SHP77 treated with DMSO at 0.1 percent for 48 hours (cell line): ENCODE measurements at places on chromosomes 1 and 21.

DNA sequence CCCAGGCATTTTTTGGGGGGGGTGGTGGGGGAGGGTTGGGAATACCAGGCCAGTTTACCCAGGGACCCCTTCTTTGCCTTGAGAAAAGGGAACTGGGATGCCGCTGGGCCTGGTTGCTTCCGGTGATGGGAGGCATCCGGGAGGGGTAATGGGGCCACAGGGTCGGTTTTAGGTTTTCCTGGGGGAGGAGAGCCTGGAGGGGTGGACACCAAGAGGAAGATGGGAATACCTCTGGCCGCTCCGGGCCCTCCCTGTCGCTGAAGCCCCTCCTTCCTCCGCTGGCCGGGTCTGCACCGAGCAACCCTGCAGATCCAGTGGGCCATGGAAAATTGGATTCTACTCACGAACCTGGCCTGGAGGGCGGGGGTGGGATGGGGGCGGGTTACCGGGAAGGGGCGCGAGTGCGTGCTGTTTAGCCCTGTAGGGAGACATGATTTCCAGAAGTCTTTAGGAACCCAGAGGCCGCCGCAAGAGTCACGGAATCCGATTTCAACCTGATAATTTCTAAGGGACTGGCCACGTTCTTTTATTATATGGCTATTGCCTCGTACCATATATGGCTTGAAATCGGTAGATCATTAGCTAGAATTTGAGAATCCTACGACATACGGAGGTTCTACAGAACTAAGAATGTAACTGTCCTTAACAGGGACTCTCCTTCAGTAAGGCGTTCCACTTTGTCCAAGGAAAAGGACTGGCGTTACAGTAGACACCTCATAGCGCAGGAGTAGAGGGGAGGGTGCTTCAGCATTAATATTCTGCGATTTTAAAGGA is 749 bp downstream of the AKIRIN1 start:
- no peak for DNase-seq

- DNase-seq, result no peak
These were observed 99.7 kb downstream of the PHTF1 start for GRCh38 chr1:113659556-113659955.

GRCh38 chr1:230011333-230012092 is 55.5 kb upstream of the GALNT2 start:
- no peak for DNase-seq

GRCh38 chr1:194723067-194723466 is 1536.7 kb upstream of the B3GALT2 start:
- DNase-seq, result no peak

DNA sequence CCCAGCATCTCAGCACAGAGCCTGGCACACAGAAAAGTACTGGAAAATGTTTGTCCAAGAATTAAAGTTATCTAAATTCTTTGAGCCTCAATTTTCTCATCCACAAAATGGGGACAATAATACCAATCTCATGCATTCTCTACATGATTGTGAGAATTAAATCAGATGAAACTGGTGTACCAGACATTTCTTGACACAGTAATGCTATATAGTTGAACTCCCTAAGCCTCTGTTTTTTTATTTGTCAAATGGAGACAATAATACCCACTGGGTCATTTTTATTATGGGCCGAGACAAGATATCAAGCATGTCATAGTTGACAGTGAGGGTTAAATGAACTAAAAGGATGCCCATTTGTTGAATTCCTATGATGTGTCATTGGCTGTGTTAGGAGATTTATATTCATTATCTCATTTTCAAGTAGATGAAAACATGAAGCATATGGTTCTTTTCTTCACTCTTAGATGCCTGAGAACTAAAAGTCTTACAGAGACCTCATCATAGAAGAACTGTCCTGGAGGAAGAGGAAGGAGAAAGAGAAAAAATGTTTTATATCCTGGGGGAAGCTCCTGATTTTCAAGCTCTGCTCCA is 17.5 kb upstream of the OTUD3 start:
- no peak for DNase-seq

- no peak for DNase-seq
These were observed 37.4 kb downstream of the AK5 start for GRCh38 chr1:77319036-77319705.

- no peak for DNase-seq
These were observed 130.4 kb downstream of the HS2ST1 start for GRCh38 chr1:87044840-87045239.

GRCh38 chr1:96364576-96364975 is 357.0 kb upstream of the PTBP2 start:
- no peak for DNase-seq

GRCh38 chr1:212477680-212478466 is 45.2 kb downstream of the NENF start:
- no peak for DNase-seq

GRCh38 chr1:233025157-233025556 is 74.7 kb downstream of the NTPCR start:
- peak; percentile 12 for DNase-seq

DNA sequence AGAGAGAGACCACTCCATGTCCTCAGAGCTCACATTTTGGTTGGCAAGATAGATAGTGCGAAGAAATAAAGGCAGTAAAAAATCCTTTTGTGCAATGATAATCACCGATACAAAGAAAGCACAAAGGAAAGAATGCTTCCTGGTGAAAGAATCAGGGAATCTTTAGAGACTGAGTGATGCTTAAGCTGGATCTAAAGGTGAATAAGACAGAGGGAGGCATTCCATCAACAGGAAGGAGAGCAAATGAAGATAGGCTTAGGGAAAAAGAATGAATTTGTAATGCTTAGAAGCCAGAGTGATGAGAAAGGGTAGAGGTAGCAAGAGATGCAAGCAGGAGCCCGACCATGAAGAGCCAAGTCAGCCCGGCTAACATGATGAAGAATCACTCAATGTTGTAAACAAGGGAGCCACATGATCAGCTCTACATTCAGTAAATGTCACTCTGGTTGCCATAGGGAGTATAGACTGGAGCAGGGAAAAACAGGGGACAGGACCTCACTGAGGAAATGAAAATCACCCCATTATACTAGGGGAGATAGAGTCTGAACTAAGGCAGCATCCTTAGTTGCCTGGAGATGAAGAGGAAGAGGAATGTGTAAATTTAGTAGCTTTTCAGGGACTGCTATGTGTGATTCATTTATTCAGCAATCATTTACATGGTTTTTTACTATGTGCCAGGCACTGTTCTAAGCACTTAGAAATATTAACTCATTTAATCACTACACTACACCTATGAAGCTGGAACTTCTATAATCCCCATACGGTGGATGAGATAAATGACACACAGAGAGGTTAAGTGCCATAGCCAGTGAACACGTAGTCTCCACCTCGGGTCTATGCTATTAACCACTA is 402.6 kb upstream of the NFIA start:
- no peak for DNase-seq

- no peak for DNase-seq
These were observed 520.7 kb upstream of the CAMK1G start for GRCh38 chr1:209062863-209063262.

DNA sequence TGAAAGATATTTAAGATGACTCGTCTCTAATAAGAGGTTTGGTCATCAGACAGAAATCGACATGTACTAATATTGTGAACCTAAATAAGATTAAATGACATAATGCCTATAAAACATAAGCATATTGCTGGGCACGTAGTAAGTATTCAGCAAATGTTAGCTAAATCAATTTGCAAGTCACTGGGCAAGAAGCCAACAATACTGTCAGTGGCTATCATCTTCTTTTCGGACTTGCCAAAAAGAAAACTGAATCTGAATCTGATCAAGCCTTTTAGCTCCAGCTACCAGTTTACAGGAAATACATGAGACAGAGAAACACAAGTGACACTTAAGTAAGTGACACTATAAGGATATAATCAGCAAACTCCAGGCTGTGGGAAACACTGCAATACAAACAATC is 46.0 kb downstream of the RPL5 start:
- no peak for DNase-seq

- DNase-seq, result no peak
These were observed 7.7 kb downstream of the ZBTB21 start for GRCh38 chr21:42002421-42002958.

- DNase-seq, result no peak
These were observed 72.9 kb downstream of the IVNS1ABP start for GRCh38 chr1:185244015-185244747.

DNA sequence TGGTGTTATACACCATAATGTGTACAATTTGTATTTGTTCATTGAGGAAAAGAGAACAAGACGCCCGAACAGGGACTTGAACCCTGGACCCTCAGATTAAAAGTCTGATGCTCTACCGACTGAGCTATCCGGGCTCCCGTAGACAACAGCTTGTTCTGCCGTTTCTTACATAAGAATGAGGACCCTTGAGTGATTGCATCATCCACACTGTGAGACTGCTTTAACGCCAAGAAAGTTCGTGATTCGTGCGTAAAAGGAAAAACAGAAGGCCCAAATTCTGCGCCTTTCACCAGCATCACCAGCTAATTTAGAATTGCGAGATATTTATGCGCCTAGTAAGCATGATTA is 9.3 kb upstream of the MDM4 start:
- DNase-seq, result peak; percentile 84

- DNase-seq, result no peak
These were observed 42.1 kb upstream of the MPZL1 start for GRCh38 chr1:167679714-167680113.

DNA sequence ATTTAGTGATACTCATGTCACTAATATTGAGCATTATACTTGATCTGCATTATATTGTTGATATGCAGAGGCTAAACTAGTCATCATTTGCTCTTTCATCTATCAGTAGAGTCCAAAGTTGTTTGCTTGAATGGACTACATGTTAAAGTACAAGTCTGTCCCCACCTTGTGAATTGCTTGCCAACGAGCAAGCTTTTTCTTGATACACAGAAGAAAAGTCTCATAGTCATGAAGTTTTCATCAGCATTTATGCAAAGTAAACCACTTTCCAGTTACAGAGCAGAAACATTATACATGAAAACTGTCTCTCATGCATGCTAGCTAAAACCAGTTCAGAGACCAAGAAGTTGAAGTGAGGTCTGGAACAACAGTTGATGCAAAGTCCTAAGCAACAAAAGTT is 13.0 kb downstream of the SFPQ start:
- no peak for DNase-seq

- DNase-seq, result no peak
These were observed 4.5 kb downstream of the FHL3 start for GRCh38 chr1:38000529-38001455.

DNA sequence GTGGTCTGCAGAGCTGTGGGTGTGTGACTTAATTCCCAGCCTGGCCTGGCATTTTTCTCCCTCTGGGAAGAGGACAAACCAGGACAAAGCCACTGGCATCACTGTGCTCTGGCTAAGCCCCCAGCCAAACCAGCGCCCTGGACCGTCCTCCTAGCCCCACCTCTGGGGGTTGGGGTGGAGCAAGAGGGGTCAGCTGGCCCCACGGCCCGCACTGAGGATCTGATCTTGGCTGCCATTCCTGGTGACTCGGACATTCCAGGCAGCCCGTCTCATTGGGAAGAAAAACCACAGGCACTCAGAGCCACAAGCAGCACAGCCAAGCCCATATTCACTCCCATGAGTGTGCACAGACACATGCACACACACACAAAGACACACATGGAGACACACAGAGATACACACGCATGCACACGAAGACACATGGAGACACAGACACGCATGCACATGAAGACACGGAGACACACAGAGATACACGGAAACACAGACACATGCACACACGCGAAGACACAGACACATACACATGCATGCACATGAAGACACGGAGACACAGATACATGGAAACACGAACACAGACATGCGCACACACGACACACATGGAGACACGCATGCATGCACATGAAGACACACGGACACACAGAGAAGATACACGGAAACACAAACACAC is 2.3 kb upstream of the MXRA8 start:
- DNase-seq, result no peak

DNA sequence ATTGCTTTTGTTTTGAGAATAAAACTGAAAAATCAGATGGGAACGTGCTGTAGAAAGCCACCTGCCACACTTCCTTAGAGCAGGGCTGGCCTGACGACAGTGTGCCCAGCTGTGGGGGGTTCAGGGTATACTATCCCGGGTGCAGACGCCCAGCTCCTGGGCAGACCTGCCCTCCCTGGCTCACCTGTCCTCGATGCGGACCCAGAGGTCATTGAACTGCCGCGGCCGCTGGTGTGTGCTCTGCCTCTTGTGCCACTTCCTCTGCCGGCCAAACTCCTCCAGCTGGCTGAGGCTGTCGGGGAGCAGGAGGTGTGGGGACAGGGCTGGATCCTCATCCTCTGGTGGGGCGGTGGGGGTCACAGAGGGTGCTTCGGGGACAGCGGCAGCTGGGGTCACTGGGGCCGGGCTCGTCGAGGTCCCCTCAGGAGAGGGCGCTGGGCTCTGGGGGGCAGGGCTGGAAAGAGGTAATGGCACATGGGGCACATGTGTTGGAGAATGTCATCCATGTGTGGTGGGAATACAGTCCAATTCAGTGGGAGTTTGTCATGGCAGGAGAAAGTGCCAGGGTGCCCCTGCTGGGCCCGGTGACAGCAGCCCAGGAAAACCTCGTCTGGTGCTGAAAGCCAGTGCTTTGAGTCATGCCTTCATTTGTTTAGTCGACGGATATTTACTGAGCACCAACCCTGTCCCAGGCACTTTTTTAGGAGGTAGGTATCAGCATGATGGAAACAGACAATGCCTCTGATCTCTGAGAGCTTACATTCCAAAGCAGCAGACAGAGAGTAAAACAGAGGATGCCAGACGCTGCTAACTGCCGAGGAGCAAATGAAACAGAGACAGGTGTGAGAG is 222.0 kb downstream of the TRABD2B start:
- DNase-seq, result no peak

GRCh38 chr1:169018751-169019150 is 87.7 kb upstream of the ATP1B1 start:
- no peak for DNase-seq

- no peak for DNase-seq
These were observed 91.7 kb downstream of the TBX15 start for GRCh38 chr1:118896416-118896815.

GRCh38 chr1:156004843-156005584 is 15.7 kb downstream of the SSR2 start:
- no peak for DNase-seq

GRCh38 chr1:39086865-39087409 is 60.8 kb downstream of the NDUFS5 start:
- no peak for DNase-seq

- DNase-seq, result no peak
These were observed 285.2 kb upstream of the NEGR1 start for GRCh38 chr1:72567521-72567920.

DNA sequence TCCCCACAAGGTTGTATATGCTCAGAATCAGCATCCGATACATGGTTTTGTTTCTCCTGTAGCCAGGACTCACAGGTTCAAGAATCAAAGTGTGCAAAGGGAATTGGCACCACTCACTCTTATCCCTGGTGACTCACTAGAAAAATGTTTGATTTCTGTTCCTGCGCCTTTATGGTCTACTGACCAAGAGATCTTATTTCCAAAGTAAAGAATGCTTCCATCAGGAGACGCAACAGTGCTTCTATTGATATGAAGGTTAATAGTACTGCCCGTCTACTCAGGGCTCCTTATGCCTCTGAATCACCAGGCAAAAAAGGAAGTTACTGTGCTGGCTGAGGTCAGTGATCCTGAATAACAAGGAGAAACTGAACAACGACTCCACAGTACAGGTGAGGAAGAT is 1392.0 kb upstream of the PRMT6 start:
- DNase-seq, result no peak
